ENCODE measurements at places on chromosomes 7 and 10.

DNA sequence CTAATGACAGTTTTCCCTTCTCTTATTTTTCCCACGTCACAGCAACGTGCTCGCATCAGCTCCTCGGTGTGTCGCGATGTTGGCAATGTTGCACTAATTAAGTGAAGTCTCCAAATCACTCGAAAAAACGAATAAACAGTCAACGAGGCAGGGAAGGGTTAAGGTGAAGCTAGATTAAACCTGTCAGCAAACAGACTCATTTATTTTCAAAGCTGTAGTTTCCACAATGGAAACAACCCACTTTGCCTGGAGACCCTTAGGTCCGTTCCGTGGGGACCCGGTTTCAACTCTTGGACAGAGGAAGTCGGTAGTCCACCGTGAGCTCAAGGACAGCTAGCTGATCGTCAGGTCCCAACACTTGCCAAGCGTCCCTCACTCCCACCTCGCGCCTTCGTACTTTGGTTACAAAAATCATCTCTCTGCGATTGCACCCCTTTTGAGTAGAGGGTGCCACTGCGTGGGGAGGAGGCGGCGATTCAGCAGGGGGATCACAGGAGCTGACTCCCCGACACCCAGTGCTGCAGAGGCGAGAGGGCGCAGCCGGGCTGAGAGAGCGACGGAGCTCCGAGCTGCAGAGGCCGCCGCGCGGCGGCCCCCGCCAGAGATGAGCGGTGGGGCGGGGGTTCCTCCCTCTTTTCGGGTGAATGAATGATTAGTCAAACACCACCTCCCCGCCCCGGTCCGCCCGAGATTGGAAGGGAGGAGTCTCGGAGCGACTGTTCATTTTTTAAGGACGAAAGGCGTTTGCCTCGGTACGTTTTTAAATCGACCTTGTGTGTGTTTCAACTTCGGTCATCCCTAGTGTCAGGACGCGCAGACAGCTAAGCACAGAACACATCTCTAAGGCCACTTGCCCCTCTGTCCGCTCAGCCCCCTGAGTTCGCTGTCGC, 1.3 kb upstream of the BMPER start:
- no peak for DNase-seq

DNA sequence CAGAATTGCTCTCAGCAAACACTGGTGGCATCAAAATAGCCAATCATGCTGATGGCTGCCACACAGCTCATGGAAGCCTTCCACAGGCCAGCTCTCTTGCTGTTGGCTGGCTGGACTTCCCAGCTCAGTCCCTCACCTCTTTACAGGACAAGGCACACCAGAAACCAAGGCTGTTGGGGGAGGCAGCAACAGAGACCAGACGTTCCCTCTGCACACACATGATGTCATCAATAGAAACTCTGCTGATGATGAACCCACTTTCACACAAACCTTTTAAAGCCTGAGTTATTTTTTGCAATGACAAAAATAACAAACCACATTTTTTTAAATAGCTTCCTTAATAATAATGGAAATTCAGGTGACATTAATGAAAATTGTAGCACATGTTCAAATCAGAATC, 300.9 kb upstream of the C7orf33 start:
- no peak for DNase-seq

DNA sequence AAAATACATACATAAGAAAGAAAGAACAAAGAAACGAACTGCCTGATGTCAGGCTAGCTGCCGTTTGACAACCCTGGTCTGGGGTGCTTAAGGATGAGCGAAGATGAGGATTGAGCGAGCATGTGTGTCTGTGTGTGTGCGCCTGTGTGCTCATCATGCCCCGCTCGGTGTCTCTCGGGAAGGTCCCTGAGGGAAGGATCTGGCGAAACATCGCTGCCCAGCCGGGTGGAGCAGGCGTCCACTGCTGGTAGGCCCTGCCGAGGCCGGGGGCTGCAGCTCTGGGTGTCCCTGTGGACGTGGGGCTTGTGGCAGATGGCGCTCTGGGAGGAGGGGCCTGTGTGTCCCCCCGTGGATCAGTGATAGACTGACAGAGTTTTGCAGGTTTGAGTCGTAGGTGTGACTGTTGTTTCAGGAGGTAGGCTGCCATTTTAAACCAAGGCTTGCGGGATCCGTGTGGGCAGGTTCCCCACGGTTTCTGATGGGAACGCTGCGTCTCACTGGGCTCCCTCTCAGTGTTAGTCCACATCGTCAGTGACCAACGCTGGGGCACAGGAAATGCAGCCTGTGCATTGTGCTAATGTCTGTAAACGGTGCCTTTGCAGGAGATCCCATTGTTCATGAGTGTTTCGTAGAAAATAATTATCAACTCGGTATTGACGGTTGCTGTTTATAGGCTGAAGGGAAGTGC, 5.9 kb upstream of the SUN1 start:
- no peak for DNase-seq

DNA sequence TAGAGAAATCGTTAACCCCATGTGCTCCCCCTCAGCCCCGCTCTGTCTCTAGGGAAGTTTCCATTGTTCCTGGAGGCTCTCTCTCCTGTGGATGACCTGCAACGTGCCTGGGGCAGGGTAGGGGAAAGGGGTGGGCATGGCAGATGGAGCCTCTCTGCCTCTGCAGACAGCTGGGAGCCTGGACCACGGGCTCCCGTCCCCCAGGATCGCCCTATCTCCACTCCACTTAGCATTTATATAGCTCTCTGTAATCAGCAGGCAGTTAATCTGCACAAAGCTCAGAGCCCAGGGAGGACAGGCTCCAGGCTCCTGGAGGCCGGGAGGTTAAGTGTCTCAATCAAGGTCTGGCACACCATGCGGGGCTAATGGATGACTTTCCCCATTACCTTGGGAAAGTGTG, 369.7 kb downstream of the PLXNA4 start:
- no peak for DNase-seq

- DNase-seq, result no peak
Observed at GRCh38 chr7:41219276-41219675, 483.6 kb downstream of the INHBA start.

GRCh38 chr10:14153570-14154055, 177.1 kb downstream of the FRMD4A start:
- DNase-seq, result no peak

DNA sequence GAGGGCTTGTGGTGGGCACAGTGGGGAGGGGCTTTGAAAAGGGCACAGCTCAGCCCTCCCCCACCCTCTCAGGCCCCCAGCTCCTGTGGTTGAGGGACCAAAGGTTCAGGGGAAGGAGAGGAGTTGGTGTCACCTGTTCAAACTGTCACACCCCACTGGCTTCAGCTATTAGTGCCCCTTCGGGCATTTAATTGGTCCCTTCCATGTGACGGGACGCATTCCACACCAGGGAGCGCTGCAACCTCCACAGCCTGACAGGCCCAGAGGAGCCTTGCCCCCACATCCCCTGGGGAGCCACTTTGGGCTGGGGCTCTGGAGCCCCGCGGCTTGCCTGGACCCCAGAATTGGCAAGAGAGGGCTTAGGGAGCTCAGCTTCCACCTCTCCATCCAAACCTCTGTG, 75.7 kb downstream of the C10orf105 start:
- no peak for DNase-seq
